NCI-H526 treated with DMSO at 0.1 percent for 48 hours (cell line): ENCODE measurements at places on chromosomes 5 and 9.

DNA sequence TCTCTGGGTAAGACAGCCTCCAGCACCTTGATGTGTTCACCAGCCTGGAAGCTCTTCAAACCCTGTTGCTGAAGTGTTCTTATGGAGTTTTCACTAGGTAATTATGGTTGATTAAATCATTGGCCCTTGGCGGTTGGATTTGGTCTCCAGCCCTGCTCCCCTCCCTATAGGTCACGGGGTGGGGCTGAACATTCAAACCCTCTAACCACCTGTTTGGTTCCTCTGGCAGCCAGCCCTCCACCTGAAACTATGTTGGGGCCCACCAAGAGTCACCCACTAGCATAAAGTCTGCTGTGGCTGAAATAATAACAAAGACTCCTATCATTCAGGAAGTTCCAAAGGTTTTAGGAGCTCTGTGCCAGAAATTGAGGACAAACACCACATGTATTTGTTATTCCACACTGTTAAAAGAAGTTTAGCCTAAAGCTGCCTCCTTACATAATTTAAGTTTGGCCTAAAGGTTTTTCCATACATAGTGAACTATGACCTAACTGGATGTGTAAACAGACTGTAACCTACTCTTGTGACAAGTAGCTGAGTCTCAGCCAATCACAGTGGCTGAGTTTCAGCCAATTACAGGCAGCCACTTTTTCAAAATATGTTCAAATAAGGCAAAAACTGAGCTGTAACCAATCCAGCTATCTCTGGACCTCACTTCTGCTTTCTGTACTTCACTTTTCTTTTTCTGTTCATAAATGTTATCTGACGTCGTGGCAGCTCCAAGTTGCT is 34.8 kb downstream of the TMEM252 start:
- no peak for DNase-seq

DNA sequence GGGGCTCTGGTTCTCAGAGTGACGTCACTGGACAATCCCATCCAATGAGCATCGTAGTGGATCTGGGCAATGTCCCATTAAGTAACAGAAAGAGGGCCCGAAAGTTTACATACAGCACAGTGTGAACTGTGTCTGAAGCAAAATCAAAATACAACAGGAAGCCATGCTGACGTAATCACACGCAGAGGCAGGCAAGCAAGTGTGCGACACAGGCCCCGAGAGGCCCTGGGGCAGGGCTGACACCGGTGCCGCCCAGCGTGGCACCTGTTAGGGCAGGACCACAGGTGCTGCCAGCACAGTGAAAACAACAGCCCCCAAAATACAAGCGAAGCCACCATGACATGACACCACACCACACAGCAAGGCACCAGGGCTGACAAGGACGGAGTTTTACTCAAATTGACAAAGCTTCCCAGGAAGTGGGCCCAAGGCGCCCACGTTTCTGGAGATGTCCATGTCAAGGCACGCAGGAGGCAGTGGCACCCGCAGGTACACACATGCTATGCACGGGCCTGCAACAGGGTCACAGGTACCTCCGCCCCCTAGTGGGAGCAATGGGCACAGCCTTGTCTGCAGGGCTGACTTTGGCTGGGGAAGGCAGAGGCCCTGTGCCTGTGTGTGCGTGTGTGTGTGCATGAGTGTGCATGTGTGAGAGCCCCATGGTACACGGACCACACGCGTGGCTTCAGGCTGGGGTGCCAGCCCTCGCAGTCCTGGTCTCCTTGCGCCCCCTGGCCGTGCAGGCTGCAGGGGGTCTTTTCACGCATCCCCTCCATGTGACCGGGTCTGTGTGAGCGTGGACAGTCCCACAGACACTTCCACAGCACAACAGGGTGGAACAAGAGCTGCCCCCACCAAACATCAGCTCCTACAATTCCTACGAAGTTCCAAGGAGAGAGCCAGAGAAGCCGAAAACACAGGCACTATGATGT is 19.6 kb downstream of the QSOX2 start:
- DNase-seq: peak; percentile 17

DNA sequence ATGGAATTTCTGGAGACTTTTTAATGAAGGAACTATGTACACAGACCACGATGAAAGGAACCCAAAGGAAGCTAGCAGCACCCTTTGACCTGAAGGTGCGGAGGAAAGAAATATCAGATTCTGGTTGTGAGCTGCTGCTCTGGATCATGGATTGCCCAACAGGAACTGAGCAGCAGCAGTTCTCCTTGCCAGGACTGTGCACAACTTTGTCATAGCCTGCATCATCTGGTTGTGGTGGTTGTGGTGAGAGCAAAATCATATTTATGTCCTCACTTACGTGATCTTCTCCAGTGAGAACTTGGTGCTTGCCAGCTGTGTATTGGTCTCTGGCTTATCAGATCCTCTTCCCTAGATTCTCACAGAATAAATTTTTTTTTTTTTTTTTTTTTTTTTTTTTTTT is 70.7 kb upstream of the LPAR1 start:
- no peak for DNase-seq

- DNase-seq: peak; percentile 36
These were observed 8.7 kb upstream of the NDUFB6 start for GRCh38 chr9:32581512-32582143.
